ENCODE measurements at places on chromosomes 1 and 21. TPM values are rescaled to one million over a fixed set of nuclear protein-coding genes. Genes with fewer than 3 reads are reported as not detected.

PGLYRP4 gene
- not detected for total RNA-seq

DNA sequence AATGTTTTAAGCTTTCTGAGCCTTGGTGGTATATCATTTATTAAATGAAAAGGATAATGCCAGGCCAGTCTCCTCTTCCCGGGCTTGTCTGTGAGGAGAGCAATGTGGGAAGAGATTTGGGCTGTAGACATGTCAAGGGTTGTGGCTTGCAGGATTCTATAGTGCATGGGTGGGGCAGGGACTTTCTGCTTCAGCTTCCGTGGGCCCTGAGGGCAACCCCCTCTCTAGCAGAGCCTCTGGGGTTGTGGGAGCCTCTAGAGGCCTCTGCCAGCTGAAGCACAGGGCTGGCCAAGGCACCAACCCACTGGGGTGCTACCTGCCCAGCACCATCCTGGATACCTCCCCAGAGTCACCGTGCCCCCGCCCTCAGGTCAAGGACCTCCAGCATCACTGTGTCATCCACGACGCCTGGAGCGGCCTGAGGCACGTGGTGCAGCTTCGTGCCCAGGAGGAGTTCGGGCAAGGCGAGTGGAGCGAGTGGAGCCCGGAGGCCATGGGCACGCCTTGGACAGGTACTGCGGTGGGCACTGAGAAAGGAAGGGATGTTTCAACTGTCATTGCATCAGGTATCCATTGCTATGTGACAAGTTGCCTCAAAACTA lies 30.6 kb downstream of the IL6R start:
- no peak for DNase-seq

DNA sequence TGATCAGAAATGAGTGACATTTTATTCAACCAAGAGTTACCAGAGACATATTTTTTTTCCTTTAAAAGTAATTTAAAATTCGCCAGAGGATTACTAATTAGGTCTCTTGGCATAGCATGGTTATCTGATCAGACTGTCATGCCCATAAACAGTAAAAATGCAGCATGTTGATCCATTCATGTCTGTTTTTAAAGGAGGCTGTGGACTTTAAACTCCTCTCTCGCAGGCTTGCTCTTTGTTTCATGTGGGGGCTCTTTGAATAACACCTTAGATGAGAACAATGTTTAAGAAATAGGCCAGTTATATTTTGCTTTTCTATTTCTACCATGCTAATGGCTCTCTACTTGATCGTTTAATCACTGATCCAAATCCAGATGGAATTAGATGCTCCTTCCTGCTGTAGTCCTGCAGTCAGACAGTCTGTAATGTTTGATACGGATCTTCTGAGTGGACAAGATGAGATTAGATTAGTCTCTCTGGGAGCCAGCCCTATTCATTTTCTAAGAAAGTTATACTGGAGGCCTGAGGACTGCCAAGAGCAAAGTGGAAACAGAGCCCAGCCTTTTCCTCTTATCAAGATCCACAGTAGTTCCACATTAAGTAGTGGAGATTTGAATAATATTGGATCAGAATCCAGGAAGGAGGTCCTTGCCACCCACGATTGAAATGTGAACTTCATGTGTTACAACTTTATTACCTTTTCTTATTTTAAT lies 197.4 kb downstream of the HS2ST1 start:
- no peak for DNase-seq

DNA sequence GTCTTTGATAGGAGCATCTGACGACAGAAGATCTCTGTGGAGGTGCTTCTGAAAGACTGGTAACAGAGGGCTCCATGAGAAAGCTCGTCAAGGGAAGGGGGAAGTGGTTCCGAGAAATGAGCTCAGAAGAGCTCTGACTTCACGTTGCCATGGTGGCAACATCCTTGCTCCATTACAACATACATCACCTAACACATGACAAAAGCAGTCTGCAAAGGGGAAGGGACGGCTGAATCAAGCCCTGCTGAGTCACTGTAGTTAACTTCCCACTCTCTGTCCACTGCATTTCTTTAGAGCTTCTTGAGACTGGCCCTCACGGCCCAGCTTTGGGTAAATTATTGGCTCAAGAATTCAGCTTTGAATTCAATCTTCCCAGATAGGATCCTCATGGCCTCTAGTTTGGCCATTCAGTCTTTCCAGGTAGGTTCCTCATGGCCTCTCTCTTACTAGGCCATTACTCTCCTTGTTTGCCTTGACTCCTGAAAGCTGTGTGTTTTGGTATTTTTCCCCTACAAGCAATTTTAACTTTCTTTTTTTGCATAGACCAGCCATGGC lies 88.0 kb upstream of the ZNF648 start:
- peak; percentile 46 for DNase-seq

DNA sequence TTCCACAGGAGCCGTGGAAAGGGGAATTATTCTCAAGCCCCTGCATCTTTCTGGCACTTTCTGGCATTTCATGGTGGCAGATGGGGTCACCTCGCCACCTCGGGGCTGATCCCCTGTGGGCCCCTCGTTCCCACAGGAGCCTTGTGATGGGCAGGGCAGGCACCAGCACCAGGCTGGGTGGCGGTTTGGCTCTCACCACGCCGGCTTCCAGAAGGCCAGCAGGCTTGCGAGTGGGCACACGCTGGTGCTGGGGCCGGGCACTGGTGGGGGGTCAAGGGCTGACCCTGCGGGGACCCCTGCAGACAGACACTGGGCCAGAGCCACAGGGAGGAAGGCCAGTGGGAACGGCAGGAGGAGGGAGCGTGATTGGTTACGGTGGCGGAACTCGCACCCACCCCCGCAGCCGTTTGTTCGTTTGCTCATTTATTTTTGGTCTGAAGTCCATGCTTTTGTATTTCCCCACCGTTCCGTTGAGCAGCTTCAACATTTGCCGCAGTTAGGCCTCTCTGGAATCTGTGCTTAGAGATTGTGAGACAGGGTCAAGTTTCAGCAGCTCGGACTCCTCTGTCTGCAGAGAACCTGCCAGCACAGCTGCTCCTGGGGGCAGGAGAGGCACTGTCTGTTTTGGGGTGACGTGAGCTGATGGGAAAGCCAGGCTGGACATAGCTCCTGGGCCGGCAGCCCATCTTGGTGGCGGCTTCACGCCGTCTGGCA lies 5.3 kb downstream of the COL18A1 start:
- no peak for DNase-seq

OR10J1 gene
- not detected for total RNA-seq

ATAD3B gene
- 39.2 TPM for total RNA-seq

GRCh38 chr1:159207774-159208173 lies 3.1 kb downstream of the ACKR1 start:
- no peak for DNase-seq
